ENCODE measurements at places on chromosomes 5 and 9. TPM values are rescaled to one million over a fixed set of nuclear protein-coding genes. Genes with fewer than 3 reads are reported as not detected.

Gene KLHL9
- total RNA-seq = 22.6 TPM

Gene CER1
- not detected for total RNA-seq

- no peaks in the 10 kb centered on the region for H3K36me3 ChIP-seq
- H3K27me3 ChIP-seq = no peaks in the 10 kb centered on the region
- no peak for DNase-seq
- no peak overlapping the region for H3K27ac ChIP-seq
- no peak overlapping the region for H3K4me3 ChIP-seq
Observed at GRCh38 chr5:82259172-82259800, 18.9 kb downstream of the RPS23 start.

DNA sequence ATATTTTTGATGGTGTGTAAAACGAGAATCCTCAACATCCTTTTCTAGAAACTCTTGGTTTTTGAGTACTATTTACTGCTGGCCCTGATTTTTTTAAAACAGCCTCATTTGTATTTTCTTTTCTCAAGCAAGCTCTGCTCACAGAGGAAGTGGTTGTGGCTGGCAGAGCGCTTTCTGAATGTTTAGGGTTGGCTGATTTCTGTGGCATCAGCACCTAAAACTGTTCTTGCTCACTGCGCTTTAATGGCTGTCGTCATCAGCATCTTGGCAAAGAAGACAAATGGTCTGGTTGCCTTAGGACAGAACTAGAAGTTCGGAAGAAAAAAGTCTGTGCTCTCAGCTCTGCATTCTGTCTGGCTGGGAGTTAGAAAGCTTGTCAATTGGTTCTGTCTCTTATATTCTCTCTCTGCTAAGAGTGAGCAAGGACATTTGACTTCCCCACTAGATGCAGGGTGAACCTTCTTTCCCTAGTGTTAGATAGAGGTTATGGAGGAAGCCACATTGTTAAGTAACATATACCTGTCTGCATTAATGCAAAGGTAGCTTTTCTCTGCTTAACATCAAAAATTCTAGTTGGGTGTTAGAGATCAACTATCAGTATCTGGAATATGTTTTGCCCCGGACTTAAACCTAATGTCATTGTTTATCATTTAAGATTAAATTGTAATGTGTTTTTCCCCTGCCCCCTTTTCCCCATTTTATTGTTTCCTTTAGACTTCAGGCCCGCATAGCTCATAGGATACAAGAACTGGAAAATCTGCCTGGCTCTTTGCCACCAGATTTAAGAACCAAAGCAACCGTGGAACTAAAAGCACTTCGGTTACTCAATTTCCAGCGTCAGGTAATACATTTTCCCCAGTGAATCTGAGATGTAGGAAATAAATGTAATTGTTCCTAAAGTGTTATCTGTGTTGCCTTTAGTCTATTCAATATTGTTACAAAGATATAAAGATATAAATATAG lies 39.0 kb downstream of the SMARCA2 start:
- no peak for DNase-seq
- H3K27me3 ChIP-seq = no peaks in the 10 kb centered on the region
- H3K4me3 ChIP-seq = no peak overlapping the region
- H3K4me1 ChIP-seq = no peaks in the 10 kb centered on the region

- H3K27ac ChIP-seq = peak overlapping the region; percentile 91
- H3K36me3 ChIP-seq = no peaks in the 10 kb centered on the region
- DNase-seq = peak; percentile 64
- peaks cover 14% of the 10 kb centered on the region for H3K27me3 ChIP-seq
- no peak overlapping the region for H3K4me3 ChIP-seq
- H3K4me1 ChIP-seq = no peaks in the 10 kb centered on the region
Observed at GRCh38 chr9:131011274-131012022, 2.5 kb downstream of the LAMC3 start.

DNA sequence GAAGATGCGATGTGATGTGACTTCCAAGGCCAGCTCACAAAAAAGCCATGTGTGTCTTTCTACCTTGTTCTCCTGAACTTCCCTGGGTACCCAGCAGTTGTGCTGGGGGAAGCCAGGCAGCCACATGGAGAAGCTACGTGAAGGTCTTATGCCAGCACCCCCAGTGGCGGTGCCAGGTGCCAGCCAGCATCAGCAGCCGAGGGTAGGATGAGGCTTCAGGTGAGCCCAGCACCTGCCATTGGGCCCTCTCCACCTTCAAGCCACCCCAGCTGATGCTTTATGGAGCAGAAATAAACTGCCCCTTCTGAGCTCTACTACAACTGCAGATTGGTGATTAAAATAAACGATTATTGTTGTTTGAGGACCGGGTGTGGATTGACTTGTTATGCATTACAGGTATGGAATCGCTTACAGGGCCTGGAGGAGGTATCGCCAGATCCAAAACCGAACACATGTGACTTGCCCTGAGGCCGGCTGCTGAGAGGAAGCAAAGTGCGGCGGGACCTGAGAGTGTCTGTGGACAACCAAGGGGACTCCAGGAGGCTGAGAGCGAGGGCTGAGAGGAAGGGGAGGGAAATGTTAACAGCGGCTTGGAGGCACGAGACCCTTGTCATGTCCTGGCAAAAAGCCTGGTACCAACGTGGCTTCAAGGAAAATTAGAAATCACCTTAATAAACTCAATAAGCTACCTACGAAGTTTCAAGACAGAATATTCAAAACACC lies 36.0 kb upstream of the OLFM1 start:
- H3K27ac ChIP-seq = no peak overlapping the region
- H3K4me1 ChIP-seq = no peaks in the 10 kb centered on the region

- H3K27me3 ChIP-seq = peaks cover 13% of the 10 kb centered on the region
- H3K27ac ChIP-seq = no peak overlapping the region
- H3K4me1 ChIP-seq = peaks cover 13% of the 10 kb centered on the region
- H3K36me3 ChIP-seq = no peaks in the 10 kb centered on the region
- no peak for DNase-seq
Observed at GRCh38 chr5:150297934-150298595, 4.6 kb downstream of the ARSI start.

GRCh38 chr5:91645347-91645746 lies 262.2 kb upstream of the ARRDC3 start:
- H3K27ac ChIP-seq = no peak overlapping the region
- H3K4me3 ChIP-seq = no peak overlapping the region
- H3K27me3 ChIP-seq = no peaks in the 10 kb centered on the region
- H3K36me3 ChIP-seq = no peaks in the 10 kb centered on the region
- no peak for DNase-seq

DNA sequence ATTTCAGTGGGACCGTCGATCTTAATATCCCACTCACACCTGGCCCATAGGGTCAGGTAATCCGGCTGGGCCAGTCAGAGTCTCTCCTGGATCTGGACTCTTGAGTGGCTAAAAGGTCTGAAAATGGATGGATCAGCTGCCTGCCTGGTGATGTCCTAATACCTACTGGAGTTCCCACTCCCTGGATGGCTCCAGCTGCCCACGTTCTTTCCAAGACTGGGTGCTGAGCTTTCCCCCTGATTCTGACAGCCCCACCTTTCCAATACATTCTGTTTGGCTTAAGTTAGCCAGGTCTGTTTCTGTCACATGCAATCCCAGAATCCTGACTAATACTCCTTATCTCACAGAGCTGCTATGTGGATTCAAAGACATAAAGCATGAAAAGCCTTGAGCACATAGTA lies 10.2 kb downstream of the SH3PXD2B start:
- no peak overlapping the region for H3K4me3 ChIP-seq
- no peaks in the 10 kb centered on the region for H3K27me3 ChIP-seq
- no peaks in the 10 kb centered on the region for H3K36me3 ChIP-seq
- peaks cover 89% of the 10 kb centered on the region for H3K4me1 ChIP-seq
- DNase-seq = peak; percentile 59

DNA sequence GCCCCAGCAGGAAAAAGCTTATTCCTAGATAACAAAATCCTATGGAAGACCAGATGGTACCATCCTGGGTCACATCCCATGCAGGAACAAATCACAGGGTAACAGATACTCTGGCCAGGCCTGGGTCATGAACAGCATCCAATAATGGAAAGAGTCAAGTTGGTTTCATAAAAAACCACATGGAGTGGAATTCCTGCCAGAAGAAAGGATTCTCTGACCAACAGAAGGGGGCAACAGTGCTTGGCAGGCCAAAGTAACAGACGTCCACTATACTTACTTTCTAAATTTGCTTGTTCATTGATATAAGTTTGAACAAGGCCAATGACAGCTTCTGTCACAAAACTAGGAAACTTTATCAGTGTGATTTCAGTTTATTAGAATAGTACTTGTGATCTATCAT lies 273.5 kb downstream of the ARRDC3 start:
- peaks cover 14% of the 10 kb centered on the region for H3K4me1 ChIP-seq
- no peak for DNase-seq
- H3K4me3 ChIP-seq = no peak overlapping the region
- H3K27me3 ChIP-seq = no peaks in the 10 kb centered on the region

Gene MARVELD2
- total RNA-seq = 0.42 TPM

GRCh38 chr5:9852671-9853070 lies 222.5 kb upstream of the TAS2R1 start:
- H3K4me3 ChIP-seq = no peak overlapping the region
- H3K27ac ChIP-seq = no peak overlapping the region
- H3K36me3 ChIP-seq = no peaks in the 10 kb centered on the region
- no peaks in the 10 kb centered on the region for H3K4me1 ChIP-seq
- no peaks in the 10 kb centered on the region for H3K27me3 ChIP-seq

Gene ENTREP1
- total RNA-seq = 5.8 TPM

Gene LECT2
- total RNA-seq = not detected

GRCh38 chr5:133930061-133930812 lies 38.2 kb downstream of the C5orf15 start:
- H3K36me3 ChIP-seq = no peaks in the 10 kb centered on the region
- H3K4me1 ChIP-seq = peaks cover 14% of the 10 kb centered on the region
- H3K27me3 ChIP-seq = no peaks in the 10 kb centered on the region
- no peak overlapping the region for H3K4me3 ChIP-seq
- peak overlapping the region; percentile 17 for H3K27ac ChIP-seq

DNA sequence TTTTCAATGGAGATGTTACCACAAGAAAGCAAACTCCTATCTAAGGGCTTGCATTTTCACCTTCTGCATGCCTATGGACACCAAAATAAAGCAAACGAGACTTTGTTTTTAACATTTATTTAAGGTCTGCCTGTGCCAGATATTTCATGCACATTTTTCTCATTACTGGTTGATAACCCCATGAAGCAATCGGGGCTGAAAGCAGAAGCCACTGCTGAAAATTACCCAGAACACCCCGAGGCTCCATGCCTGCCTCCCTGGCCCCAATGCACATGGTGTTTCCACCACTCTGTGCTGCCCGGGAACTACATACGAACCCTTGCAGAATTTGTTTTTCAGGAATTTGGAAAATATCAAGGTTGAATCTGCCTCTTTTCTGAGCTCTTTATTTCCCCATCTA lies 240.1 kb downstream of the NR2F1-AS1 start:
- H3K27ac ChIP-seq = no peak overlapping the region
- no peaks in the 10 kb centered on the region for H3K27me3 ChIP-seq
- no peak overlapping the region for H3K4me3 ChIP-seq

DNA sequence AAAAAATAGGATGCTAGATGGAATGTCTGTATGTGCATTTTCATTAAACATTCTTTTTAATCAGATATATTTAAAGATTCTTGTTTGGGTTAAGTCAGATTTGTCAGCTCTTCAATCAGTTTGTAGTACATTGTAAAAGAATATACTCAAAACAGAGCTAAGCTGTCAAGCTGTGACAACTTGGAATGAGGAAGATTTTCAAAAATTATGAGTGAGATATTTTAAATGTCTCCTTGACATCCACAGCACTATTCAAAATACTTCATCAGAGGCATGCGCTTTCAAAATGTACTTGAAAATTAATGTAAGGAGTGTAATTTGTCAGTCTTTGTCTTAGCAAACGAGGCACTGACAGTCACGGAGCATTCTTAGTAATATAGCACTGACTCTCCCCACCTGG lies 182.0 kb downstream of the MAT2B start:
- no peaks in the 10 kb centered on the region for H3K36me3 ChIP-seq
- H3K4me1 ChIP-seq = no peaks in the 10 kb centered on the region
- H3K27me3 ChIP-seq = no peaks in the 10 kb centered on the region
- H3K4me3 ChIP-seq = no peak overlapping the region
- no peak for DNase-seq
- H3K27ac ChIP-seq = no peak overlapping the region

Gene GGTA1
- 1.5 TPM for total RNA-seq

DNA sequence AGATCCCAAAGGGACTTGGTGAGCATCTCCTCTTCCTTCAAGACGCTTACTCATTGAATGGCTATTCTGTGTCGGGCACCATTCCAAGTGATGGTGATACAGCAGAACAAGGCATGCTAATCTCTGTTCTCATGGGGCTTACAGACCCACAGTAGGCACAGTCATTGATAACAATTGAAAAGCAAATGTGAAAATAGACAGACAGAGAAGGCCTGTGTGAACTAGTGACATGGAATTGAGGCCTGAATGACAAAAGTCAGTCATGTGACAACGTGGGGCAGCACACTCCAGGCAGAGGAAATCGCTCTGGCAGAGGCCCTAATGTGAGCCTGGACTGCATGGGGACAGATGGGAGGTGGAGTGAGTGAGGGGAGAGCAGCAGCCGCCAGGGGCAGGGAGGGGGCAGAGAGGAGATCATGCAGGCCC lies 70.7 kb upstream of the CPLX2 start:
- no peaks in the 10 kb centered on the region for H3K27me3 ChIP-seq
- peaks cover 11% of the 10 kb centered on the region for H3K4me1 ChIP-seq
- H3K4me3 ChIP-seq = no peak overlapping the region
- H3K36me3 ChIP-seq = no peaks in the 10 kb centered on the region
- no peak overlapping the region for H3K27ac ChIP-seq
- no peak for DNase-seq

- H3K4me1 ChIP-seq = no peaks in the 10 kb centered on the region
- H3K36me3 ChIP-seq = no peaks in the 10 kb centered on the region
- no peaks in the 10 kb centered on the region for H3K27me3 ChIP-seq
- no peak for DNase-seq
Observed at GRCh38 chr9:123316053-123316718, 39.8 kb upstream of the CRB2 start.

DNA sequence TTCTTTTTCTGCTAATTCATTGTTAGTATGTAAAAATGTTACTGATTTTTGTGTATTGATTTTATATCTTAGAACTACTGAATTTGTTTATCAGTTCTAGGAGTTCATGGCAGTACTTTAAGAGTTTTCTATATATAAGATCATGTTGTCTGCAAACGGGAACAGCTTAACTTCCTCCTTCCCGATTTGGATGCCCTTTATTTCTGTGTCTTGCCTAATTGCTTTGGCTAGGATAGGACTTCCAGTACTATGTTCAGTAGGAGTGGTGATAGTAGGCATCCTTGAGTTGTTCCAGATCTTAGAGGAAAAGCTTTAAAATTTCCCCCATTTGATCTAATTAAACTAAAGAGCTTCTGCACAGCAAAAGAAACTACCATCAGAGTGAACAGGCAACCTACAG lies 20.1 kb downstream of the RCL1 start:
- H3K27me3 ChIP-seq = no peaks in the 10 kb centered on the region
- no peak overlapping the region for H3K27ac ChIP-seq
- H3K36me3 ChIP-seq = no peaks in the 10 kb centered on the region
- no peak overlapping the region for H3K4me3 ChIP-seq
- no peak for DNase-seq

- H3K4me3 ChIP-seq = no peak overlapping the region
- H3K36me3 ChIP-seq = no peaks in the 10 kb centered on the region
- no peaks in the 10 kb centered on the region for H3K27me3 ChIP-seq
Observed at GRCh38 chr5:144463481-144464223, 293.0 kb downstream of the KCTD16 start.

- H3K4me1 ChIP-seq = no peaks in the 10 kb centered on the region
- no peaks in the 10 kb centered on the region for H3K36me3 ChIP-seq
- no peaks in the 10 kb centered on the region for H3K27me3 ChIP-seq
- H3K27ac ChIP-seq = no peak overlapping the region
- no peak overlapping the region for H3K4me3 ChIP-seq
- DNase-seq = no peak
Observed at GRCh38 chr5:124239572-124239971, 506.9 kb downstream of the ZNF608 start.

Gene LAMC3
- total RNA-seq = 43.4 TPM

All from adrenal gland (tissue), 19 donors.